DMS153 (cell line): ENCODE measurements at places on chromosomes 13 and 19.

- DNase-seq = peak; percentile 73
Measured at GRCh38 chr13:72651144-72651543, 76.3 kb downstream of the MZT1 start.

DNA sequence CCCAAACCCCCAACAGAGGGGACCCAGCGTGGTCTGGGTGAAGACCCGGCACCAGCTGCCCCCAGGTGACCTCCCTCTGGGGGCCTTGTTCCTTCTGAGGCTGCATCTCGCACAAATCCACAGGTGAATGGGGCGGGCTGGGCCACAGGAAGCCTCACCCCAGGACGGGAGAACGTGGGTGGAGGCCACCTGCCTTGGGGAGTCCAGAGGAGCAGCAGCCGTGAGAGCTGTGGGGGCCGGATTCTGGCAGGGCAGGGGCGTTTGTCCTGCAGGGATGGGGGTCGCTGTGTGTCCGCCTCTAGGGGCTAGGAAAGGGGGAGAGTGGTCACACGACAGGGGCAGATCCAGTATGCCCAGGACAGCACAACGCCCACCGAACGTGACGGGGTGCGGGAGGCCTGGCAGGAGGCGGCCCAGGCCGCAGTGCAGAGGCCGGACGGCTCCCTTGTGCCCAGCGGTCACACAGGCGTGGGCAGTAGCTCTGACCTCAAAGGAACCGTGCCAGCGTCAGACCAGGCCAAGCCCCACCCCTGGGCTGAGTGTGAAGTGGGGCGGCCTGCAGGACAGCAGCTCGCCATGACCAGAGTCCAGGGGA lies 6.7 kb downstream of the POLR2E start:
- DNase-seq = no peak

DNA sequence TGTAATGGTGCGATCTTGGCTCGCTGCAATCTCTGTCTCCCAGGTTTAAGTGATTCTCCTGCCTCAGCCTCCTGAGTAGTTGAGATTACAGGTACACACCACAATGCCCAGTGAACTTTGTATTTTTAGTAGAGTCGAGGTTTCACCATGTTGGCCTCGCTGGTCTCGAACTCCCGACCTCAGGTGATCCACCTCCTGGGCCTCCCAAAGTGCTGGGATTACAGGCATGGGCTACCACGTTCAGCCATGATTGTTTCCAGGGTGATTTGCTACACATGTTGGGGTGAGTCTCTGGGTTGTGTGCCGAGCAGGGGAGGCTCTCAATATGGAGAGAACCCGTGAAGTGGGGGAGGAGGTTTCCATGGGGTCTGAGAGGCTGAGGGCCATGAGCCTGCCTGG lies 24.8 kb upstream of the CEACAM21 start:
- DNase-seq = no peak

DNA sequence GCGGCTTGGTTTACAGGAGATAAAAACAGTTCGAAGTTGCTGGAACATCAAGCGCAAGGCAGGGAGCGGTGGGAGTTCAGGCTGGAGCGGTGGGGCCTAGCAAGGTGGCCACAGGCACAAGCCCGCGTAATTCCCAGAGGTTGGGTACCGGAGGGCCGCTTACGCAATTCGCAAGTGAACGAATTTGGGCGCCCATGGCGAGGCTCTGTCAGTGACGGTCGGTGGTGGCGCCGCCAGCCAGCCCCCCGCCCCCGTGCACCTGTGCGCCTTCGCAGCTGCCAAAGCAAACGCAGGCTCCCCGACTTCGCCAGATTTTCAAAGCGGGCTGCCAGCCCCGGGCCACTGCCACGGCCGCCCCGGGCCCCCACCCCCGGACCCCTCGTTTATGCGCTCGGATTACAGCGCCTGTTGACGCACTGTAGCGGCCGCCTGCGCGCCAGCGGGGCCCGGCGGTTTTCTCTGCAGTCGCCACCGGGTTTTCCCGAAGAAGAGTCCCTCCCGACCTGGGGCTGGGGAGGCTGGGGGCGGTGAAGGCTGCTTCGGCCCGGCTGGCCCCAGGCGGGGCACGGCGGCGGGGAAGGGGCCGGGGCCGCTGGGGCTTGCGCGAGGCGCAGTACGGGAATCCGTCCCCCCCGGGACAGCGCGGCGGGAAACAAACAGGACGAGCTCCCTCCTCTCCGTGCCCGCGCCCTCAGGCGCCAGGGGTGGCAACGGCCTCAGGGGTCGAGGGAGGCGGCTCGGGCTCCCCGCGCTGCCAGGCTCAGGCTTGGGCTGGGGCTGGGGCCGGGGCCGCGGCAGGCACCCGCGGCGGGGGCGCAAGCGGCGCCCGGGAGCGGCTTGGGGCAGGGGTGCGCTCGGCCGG lies 709 bp downstream of the N4BP2L1 start:
- peak; percentile 5 for DNase-seq

DNA sequence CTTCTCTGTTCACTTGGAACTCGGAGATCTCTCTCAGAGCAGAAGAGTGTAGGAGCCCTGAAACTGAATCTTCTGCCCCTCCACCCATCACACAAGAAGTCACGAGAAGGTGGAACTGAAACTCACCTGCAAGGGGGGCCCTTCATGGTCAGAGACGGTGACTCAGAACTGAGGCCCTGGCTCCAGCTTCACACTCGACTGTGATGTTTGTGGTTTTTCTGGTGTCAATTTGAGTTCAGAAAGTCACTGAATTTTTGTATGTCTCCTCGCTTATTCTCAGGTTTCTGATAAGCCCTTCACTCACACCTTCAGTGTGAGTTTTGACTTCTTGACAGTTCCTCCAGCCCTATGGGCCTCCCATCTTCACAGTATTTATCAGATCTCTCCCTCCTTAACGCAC lies 23.1 kb downstream of the SIGLEC5 start:
- no peak for DNase-seq

GRCh38 chr13:84903391-84903790 lies 895.8 kb downstream of the SLITRK6 start:
- no peak for DNase-seq

DNA sequence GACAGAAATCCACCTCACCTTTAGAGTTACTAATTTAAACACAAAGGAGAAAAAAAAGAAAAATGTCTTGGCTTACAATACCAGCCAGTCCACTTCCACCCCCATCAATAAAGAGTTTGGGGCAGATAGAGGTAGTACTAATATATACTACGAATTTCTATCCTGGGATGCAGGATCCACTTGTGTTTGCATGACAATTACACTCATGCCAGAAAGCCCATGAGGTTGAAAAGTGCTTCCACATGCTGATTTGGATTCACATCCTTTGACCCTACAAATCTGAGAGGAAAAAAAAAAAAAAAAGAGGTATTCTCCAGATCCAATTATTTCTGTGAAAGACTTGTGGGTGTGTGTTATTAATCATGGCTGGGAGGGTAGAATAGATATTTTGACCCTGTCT lies 335.2 kb downstream of the SLITRK1 start:
- no peak for DNase-seq

DNA sequence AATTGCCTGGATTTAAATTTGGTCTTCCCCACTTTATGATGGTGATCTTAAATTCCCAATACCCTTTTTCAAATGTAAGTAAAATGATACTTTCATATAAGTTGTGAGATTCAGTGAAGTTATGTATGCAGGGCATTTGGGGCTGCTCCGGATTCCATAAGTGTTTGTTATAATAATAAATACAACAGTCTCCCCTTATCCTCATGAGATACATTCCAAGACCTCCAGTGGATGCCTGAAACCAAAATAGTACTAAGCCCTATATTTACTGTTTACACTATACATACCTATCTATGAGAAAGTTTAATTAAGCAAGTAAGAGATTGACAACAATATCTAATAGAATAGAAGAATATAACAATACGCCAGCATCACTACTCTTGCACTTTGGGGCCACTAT lies 2237.8 kb downstream of the PCDH9 start:
- DNase-seq = no peak

DNA sequence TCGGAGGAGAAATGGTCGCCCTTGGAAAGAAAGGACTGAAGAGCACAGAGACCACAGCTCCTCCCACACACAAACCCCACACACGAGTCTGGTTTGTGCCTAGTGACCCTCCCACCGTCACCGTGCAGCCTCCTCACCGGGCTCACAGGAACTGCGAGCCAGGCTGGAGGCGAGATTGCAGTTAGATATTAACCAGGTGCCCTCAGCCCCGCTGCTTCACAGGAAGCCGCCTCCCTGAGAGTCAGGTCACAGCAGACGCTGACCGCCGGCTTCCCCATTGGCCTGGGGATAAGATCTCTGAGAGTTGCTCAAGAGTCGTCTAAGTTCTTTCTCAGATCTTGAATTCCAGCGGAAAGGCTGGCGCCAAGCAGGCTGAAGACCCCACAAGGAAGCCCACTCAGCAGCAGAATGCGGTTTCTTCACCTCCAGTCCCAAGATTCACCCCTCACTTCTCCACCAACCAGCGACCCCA lies 870 bp downstream of the ZNF44 start:
- DNase-seq = peak; percentile 5

GRCh38 chr19:30566681-30567420 lies 194.7 kb downstream of the ZNF536 start:
- no peak for DNase-seq

GRCh38 chr13:93116809-93117208 lies 109.8 kb upstream of the GPC6 start:
- no peak for DNase-seq

DNA sequence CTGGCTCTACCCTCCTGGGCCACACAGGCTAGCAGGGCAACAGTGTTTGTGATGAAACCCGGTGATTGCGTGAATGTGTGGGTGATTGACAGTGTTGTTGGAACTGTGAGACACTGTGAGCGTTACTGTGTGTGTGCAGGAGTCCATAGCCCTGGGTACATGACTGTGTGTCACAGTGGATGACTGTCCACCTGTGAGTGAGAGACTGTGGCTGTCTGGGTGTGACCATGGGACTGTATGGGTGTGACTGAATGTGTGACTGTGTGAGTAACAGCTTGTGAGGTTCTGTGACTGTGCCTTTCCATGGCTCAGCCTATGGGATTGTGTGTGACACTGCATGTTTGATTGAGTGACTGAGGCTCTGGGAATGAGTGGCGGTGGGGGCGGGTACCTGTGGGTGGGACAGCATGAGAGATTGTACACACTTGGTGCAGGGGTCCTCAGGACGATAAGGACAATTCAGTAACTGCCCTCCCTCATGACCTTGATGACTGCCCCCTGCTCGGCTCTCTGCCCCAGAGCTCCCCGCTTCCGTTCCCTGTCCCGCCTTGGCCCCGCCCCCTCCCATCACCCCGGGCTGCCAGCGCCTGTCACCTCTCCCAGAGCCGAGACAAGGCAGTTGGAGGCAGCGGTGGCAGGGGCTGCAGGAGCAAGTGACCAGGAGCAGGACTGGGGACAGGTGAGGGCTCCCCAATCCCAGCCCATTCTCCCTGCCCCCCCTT lies at the start of gene GIPR:
Gene GIPR, plus strand, starts transcription at position 602 of the 722 bp plus-strand sequence. CDS start 1,300 bp downstream, outside the sequence.
- no peak for DNase-seq

DNA sequence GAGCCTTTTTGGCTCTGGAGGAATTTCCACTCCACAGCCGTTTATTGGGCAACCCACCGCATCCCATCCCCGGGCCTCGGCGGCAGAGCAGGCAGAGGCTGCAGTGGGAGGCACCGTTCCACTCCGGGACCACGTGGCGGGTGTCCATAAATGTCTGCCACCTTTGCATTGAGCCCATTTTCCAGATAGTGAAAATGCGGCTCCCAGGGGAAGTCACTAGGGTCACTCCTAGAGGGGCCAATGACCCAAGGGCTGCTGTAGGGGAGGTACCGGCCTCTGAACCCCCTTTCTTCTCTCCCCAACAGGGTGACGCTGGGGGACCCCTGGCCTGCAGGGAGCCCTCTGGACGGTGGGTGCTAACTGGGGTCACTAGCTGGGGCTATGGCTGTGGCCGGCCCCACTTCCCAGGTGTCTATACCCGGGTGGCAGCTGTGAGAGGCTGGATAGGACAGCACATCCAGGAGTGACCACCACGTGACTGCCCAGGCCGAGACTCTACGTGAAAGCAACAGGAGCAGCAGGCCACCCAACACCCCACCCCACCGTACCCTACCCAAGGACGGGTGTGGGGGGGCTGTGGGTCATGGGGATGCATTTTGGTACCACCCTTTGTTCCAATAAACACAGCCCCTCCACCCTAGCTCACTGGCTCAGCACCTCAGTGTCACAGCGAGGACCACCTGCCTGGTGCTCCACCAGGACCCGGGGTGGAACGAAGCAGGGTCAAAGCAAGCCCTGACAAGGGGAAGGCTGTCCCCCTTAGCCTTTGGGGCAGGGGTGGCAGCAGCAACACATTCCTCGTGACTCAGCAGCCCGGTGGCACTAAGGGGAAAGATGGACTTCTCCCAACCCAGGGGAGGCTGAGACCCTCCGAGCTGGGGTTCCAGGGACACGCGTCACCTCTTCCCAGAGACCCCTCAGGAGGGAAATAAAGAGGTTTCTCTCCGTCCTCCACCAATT lies 1.5 kb downstream of the TIMM13 start:
- DNase-seq = no peak
